A673 (cell line): ENCODE measurements at places on chromosomes 3 and 15.

- DNase-seq, result no peak
These were observed 91.8 kb downstream of the MRPL46 start for GRCh38 chr15:88375234-88375927.

DNA sequence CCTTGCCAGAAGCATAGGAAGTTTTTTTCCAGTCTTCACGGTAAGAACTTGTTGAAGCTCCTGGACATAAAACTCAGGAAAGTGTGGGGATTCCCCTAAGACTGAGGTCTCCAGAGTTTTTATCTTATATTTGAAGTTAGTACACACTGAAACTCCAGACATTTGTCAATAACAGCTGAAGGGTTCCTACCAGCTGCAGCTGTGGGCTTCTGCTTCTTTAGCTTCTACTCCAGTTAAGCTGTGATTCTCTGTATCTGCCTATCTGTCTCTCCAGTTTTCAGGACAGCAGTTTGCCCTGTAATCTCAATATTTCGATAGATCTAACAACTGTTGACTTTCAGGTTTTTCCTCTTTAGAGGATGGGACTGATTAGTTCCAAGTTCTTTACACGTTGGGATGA is 966.0 kb upstream of the SEMA6D start:
- no peak for DNase-seq

DNA sequence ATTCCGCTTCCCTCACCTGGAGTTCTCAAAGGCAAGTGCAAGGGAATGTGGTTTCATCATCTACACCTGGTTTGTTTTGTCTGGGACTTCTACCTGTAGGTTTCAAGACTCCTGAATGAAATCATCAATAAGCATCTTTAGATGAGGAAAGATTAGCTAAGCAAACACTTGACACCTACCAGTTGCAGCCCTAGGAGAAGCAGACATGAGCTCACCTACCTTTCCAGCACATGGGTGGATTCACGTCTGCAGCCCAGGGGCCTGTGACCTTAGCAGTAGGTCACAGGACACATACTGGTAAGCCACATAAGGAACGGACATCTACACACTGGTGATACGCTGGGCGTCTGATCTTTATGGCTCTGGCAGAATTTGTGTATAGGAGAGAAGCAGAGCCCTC is 26.7 kb downstream of the SLCO2A1 start:
- DNase-seq, result no peak

GRCh38 chr3:100131241-100131640 is 16.9 kb upstream of the FILIP1L start:
- DNase-seq, result no peak

GRCh38 chr3:11996480-11996879 is 7.7 kb upstream of the SYN2 start:
- no peak for DNase-seq

DNA sequence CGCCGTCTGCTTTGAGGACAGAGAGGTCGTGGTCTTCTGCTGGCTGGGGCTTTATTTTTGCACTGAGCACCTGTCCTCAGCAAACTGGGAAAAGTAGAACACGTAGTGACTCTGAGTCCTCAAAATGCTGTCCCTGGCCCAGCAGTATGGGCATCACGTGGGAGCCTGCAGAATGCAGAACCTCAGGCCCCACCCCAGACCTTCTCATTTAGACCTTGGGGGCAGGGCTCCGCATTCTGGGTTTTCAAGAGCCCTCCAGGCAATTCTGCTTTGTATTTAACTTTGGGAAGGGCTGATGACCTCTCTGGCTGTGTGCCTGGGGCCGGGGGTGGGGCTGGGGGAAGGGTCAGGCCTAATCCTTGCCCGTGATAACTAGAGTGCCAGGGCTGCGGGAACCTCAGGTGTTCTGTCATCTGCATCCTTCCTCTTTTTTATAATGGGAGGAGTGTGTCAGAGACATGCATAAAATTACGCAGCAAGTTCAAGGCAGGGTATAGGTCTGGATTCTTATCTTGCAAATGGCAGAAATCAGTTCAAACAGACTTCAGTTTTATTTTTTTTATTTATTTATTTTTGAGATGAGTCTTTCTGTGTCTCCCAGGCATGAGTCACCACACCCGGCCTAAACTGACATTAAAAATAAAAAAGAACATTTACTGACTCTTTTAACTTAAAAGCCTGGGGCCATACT is 11.1 kb downstream of the SLC6A6 start:
- DNase-seq, result no peak
